Activated CD4-positive, alpha-beta T cell treated with anti-CD3 and anti-CD28 coated beads, Interleukin-2, amount 10 ng/mL, durations not matched to agents 24 days and 14 days (primary cell): ENCODE measurements at places on chromosomes 6 and 20. TPM values are rescaled to one million over a fixed set of nuclear protein-coding genes. Genes with fewer than 3 reads are reported as not detected.

- DNase-seq = no peak
Measured at GRCh38 chr6:107396211-107396610, 63.2 kb downstream of the PDSS2 start.

The LINC00237 gene
- total RNA-seq = not detected in 2 replicates

DNA sequence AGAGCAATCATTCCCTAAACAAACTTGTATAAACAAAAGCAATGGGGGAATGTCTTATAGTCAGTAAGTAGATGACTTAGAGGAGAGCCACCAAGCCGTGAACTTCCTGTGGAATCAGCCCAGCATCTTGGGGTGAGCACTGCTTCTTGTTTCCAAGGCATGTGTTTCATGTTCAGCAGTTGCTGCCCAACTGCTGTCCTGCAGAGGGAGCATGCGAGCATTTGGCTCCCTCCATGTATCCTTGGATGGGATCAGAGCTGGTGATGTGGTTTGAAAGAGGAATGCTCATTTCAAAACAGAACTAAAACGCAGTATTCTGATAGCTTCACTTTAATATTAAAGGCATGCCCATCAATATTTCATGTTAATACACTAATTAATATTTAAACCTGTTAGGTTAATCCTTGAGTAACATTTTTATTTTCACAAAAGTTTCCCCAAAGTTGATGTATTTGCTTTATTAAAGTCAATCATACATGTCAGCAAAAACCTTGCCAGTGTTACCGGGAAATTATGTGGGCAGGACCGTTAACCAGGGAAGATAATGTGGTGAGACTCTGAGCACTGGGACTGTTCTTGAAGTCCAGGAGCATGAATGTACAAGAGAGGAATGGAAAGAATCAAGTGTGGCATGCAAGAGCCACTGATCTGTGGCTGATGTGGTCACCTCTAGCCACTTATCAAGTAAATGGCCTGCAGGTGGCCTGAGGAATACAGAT lies 172.1 kb upstream of the GGTLC1 start:
- DNase-seq = peak; percentile 71

DNA sequence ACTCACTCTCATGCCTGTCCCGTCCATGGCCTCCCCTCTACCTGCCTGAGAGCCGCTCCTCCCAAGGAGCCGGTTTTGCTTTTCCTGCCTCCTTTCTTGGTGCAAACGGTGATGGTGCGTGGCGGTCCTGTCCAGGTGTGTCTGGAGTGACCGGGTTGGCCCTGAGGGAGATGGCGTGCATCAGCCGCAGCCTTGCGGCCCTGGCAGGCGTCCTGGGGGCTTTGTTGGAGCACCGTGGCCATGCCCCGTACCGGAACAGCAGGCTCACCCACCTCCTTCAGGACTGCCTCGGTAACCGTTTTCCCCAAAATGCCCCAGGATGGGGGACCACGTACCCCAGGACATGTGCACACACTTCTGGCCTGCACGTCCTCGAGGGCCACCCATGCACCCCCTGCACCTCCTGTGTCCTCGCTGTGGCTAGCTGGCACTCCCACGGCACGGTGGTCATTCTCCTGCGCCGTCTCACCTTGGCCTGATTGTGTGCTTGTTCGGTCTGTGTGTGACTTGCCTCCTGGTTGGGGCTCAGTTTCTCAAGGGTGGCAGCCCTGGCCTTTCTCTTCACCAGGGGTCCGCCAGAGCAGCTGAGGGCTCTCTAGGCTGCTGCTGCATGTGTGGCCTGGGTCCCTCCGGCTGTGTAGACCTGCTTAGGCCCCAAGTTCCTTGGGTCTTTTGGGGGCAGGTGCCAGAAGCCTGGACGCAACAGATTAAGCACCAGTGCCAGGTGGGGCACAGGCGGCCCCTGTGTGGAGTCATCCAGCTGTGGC lies 36.4 kb downstream of the FRMD1 start:
- DNase-seq = no peak

DNA sequence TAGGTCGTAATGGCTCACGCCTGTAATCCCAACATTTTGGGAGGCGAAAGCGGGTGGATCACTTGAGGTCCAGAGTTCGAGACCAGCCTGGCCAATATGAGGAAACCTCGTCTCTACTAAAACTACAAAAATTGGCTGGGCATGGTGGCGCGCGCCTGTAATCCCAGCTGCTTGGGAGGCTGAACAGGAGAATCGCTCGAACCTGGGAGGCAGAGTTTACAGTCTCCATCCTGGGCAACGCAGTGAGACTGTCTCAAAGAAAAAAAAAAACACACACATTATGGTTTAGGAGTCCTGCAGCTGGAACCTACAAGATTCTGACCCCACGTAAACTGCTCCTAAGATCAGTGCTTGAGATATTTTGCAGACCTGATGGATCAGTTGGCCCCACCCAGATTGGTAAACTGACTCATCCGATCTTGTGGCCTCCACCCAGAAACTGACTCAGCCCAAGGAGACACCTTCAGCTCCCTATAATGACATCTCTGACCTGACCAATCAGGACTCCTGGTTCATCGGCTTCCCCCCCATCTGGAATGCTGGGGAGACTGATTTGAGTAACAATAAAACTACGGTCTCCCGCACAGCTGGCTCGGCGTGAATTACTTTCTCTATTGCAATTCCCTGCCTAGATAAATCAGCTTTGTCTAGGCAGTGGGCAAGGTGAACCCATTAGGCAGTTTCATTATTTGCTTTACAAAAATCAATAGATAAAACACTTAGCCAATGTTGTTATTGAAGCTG lies 96.2 kb upstream of the BTN3A2 start:
- peak; percentile 69 for DNase-seq
